ENCODE measurements at places on chromosomes 3 and 15.

- no peak for DNase-seq
Measured at GRCh38 chr15:79724312-79724711, 172.5 kb downstream of the MTHFS start.

DNA sequence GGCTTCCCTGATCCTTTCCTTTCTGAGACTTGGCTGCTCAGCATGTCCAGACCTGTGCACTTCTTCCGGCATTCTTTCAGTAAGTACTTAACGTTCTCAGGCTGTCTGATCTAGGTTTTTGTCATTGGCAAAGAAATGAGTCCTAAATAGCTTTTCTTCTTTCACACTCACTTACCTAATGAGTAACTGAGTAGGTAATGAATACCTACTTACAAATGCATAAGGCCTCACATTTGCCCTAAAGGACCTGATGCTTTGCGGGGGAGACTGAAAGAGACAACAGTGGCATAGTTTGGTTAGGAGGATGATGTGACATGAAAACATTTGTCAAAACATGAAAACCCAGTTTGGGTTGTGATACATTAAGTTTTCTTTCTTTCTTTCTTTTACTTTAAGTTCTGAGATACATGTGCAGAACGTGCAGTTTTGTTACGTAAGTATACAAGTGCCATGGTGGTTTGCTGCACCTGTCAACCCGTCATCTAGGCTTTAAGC lies 516.7 kb upstream of the CFAP20DC start:
- DNase-seq = no peak

DNA sequence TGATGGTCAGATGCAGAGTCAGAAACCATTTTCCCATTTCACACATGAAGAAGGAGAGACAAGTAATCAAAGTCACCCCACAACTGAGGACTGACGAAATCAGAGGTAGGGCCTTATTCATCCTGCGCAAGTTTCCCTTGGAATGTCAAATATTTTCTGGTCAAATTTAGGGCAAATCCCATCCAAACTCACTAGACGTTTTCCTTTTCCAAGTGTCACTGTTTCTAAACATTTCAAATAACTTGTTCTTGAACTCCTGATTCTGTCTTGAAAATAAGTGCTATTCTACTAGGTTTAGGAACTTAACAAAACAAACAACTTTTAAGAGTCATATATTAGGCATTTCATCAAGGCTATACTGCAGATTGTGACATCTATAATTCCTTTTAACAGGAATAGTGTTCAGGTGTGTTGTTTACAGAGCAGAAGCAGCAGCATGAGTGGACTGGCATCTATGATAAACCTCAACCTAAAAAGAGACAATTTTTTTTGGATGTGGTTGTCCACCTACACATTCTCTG lies 40.7 kb downstream of the SUMF1 start:
- no peak for DNase-seq

DNA sequence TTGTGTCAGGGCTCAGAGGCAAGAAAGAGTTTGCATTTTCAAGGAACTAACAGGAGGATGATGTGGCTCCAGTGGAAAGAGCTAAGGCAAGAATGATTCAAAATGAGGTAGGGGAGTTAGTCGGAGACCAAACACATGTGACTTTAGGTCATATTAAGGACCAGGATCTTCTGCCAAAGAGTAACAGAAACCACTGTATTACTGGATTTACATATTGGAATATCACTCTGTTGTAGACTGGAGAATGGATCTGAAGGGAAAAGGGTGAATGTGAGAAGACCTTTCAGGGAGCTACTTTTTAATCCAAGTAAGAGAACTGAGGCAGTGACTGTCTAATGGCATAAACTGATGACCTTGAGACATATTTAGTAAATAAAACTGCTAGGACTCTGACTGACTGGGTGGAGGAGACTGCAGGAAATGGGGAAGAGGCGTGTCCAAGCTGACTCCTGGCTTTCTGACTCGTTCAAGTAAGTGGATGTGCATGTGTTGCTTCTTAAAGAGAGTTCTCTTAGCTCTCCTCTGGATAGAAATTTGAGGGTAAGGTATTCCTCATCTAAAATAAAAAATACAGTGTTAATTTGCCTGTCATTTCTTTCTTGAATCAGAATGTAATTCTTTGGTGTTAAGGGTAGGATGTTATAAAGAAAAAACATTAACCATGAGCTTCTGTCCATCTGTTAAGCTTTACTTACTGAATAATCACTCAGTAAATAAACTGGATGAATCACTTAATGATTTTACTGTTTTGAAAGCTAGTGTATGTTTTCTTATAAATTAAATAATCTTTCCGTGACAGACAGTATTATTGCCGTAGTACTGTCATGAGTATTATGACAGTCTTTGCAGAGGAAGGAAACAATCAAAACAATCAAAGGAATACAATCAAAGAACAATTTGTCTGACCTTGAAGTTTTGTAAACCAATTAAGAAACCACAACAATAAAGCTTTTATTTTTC lies 58.3 kb upstream of the CFAP20DC start:
- DNase-seq = no peak

GRCh38 chr3:168422843-168423242 lies 327.1 kb upstream of the GOLIM4 start:
- DNase-seq = no peak

DNA sequence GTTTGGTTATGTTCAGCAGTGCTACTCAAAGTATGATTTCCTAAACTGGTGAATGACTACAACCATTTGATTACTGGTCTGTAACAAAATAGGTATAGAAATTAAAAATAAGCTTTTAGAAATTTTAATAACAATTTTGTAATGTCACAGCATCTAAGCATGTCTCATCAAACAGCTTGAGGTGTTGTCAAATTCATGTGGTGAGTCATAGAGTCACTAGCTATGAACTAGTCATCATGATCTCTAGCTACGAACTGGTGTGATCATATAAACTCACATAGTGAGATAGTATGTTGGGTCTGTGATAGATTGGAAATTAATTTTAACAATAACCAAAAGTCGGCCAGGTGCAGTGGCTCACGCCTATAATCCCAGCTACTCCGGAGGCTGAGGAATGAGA lies 213.9 kb upstream of the RBMS3 start:
- no peak for DNase-seq

GRCh38 chr15:92020207-92020606 lies 166.7 kb downstream of the SLCO3A1 start:
- no peak for DNase-seq

GRCh38 chr3:188518835-188519452 lies 365.0 kb downstream of the LPP start:
- DNase-seq = no peak

DNA sequence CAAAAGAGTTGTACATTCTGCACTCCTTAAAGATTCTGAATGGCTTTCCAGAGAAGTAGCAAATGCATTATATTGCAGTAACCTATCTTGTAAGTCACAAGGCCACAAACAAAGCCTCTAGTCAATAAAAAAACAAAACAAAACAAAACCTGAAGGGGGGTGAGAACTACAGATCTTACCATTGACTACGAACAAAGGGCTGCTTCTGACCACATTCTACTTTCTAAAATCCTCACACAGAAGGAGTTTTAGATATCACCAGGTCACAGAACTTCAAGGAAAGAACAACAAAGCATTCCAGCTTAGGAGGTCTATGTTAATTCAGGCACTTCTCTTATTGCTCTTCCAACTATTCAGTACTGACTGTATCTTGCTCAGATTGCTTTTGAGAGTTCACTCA lies 343.0 kb downstream of the ZBTB20 start:
- DNase-seq = no peak

- DNase-seq = no peak
Measured at GRCh38 chr3:187969581-187969950, 184.4 kb upstream of the LPP start.

- no peak for DNase-seq
Measured at GRCh38 chr3:63151897-63152296, 126.2 kb upstream of the SYNPR start.

GRCh38 chr15:69555080-69555479 lies 102.5 kb downstream of the RPLP1 start:
- DNase-seq = no peak

GRCh38 chr15:86001200-86001599 lies 78.5 kb upstream of the AGBL1 start:
- DNase-seq = no peak

- DNase-seq = no peak
Measured at GRCh38 chr3:50807266-50807665, 132.5 kb downstream of the DOCK3 start.

DNA sequence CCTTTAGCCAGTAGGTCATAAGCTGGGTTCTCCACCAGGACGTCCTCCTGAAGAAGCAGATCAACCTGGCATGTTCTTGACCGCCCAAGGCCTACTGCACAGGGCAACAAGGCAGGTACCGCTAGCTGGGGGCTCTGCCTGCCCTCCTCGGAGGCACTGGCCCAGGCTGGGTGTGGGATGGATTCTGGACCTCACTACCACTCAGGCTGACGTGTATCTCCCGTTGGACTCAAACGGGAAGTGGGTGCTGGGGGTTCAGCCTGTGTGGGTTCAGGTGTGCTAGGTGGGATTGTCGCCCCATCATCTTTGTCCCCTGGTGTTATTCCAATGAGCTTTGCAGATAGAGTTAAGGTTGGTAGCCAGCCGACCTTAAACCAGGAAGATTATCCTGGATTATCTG lies 95.0 kb upstream of the SNRPA1 start:
- DNase-seq = peak; percentile 44

GRCh38 chr15:26937134-26937533 lies 33.8 kb upstream of the GABRG3 start:
- DNase-seq = no peak

DNA sequence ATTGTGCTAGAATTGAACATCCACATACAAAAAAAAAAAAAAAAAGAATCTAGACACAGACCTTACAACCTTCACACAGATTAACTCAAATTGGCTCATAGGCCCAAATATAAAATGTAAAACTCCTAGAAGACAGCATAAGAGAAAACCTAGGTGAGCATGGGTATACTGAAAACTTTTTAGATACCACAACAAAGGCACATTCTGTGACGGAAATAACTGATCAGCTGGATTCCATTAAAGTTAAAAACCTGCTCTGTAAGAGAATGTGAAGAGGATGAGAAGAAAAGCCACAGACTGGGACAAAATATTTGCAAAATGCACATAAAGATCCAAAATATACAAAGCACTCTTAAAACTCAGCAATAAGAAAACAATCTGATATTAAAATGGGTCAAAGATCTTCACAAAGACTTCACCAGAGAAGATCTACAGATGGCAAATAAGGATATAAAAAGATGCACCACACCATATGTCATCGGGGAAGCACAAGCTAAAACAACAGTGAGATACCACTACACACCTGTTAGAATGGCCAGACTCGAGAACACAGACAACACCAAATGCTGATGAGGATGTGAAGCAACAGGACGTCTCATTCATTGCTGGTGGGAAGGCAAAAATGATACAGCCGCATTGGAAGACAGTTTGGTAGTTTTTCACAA lies 167.9 kb downstream of the PDE8A start:
- DNase-seq = no peak

- no peak for DNase-seq
Measured at GRCh38 chr3:197494366-197495058, 61.3 kb downstream of the BDH1 start.

DNA sequence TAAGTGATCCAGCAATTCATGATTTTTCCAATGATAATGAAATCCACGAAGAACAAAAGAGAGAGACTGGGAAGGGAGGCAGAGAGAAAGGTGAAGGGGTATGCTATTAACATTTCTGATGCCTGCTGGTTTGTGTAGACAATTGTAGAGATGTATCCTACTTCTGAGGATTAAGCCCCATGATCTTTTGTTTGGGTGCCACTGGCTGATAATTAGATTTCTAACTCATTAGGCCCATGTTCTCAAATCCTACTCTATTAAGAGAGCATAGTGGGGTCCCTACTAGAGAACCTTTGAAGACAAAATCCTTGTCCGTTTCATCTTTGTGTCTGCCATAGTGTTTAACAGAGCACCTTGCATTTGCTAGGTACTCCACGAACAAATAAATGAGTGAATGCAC lies 2.7 kb upstream of the GNB4 start:
- no peak for DNase-seq

GRCh38 chr3:64295594-64295993 lies 70.3 kb upstream of the PRICKLE2 start:
- no peak for DNase-seq

GRCh38 chr3:131388490-131388799 lies 6.9 kb downstream of the NUDT16 start:
- no peak for DNase-seq

DNA sequence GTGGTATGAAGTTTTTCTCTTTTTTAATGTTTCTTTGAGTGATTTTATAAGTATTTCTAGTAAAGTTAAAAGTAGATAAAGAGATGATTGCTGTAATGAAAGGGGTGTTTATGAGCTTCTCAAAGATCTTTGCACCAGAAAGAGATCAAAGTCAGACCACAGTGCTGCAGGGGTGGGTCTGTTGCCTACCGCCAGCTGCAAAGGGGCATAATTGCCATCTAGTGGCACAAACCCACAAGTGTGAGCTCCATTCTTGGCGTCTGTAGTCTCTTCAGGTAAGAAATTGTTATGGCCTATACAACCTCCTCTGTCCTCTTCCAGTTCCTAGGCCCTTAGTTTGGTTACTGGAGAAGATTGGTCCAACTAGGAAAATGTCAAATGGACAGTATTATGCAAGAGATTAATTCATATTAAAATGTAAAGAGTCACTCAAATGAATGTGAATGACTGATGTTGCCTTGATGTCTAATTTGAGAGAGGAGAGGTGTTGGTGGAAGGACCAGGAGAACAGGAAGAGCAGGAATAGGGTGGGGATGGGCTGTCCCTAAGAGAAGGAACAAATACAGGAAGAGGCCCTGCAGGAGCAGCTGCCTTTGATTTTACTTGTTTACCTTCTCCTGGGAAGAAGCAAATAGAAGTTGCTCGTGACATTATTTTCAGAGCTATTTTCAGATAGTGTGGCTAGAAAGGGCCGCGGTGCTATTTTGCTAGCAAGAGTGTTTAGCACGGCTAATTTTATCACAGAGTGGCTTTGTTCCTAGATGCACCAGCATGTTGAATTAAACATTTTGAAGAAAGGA lies 53.0 kb upstream of the GSK3B start:
- DNase-seq = no peak

DNA sequence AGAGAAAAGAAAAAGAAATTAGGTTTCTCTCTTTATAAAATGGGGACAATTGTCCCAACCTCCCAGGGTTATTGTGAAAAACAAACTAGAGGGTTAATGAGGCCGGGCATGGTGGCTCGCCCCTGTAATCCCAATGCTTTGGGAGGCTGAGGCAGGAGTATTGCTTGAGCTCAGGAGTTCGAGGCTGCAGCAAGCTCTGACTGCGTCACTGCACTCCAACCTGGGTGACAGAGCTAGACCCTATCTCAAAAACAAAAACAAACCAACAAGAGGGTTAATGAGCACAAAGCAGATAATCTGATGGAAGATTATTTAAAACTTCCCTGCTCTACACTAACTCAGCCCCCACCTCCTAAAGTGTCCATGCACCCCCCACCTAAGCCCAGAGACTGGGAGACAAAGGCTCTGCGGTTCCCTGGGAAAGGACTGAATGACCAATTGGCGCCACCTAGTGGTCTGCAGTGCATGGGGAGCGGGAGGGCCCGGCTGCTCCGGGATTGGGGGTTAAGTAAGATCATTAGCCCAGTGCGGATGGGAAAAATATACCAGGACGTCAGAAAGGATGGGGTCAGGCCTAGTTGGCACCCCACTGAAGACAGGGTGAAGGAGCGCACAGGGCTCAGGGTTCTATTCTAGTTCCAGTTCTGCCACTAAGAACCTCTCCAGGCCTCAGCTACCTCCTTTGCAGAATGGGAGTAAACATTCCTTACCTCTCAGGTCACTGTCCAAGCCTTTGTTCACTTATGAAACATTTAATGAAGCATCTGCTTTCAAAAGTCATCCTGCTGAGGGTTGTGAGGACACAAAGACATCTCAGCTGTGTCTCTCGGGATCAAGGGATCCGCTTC lies 15.6 kb downstream of the PIF1 start:
- DNase-seq = peak; percentile 86

GRCh38 chr3:51257870-51258269 lies 127.2 kb upstream of the MANF start:
- DNase-seq = no peak

Measured in suprapubic skin (tissue), 4 donors.